Ecto neural progenitor cell (in vitro differentiated cells): ENCODE measurements at places on chromosomes 16 and 17.

- DNase-seq, result peak; percentile 96
Observed at GRCh38 chr17:62703776-62704380, 76.4 kb downstream of the MRC2 start.

GRCh38 chr17:78852709-78853121 lies 12.1 kb upstream of the USP36 start:
- no peak for DNase-seq

- no peak for DNase-seq
Observed at GRCh38 chr16:82834151-82834815, 207.5 kb downstream of the CDH13 start.

DNA sequence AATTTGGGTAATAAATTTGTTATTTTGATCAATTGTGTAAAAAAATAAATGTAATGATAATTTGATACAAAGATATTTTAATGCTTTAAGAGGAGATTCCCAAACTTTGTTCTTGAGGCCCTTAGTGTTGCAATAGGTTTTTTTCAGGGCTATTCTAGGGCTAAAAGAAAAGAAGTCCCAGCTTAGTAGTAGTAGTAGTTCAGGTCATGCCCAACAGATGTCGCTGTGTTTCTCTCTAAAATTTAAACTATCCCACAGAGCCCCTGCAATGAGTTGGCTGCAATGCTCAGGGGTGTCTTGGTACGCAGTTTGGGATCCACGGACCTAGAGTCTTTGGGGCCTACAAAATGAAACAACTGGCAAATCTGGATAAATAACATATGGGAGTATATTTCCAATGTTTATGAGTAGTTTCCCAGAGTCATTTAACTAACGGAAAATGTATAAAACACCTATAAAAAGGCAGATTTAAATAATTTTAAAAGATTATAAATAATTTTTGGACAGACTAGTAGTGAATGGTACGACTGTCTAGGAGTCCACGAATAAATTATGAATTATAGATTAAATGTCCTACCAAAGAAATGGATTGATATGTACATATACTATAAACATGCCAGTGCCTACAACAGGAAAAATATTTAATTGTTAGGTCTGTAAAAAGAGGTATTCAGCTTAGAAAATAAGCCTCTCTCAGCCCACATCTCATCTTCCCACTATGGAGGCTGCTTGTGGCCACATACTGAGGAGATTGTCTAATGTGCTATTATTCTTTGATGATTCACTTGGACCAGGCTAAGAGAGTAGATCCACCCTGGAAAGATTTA lies 228.5 kb upstream of the PMFBP1 start:
- DNase-seq, result peak; percentile 59

- no peak for DNase-seq
Observed at GRCh38 chr17:30323262-30323894, 10.5 kb downstream of the TMIGD1 start.

DNA sequence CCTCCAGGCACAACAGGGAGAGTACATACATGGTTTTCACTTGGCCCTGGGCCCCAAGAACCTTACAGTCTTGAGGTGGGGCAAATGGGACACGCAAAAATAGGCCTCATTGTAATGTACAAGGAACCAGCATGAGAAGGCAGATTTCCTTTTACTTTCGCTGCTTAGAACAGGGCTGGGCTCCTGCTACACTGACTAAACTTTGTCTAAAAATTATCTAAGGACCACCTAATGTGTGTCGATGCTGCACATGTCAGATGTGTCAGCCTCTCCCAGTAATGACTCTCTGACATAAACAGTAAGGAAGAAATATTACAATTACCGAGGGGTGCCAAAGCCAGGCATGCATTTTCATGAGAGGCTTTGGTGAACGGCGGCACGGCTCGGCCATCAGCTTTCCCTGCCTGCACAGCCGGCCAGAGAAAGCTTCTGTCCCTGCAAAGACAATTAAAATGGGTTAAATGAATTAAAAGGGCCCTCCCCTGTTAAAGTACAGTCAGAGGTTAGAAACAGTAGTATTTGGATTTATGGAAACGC lies 224.2 kb upstream of the IRX3 start:
- no peak for DNase-seq

DNA sequence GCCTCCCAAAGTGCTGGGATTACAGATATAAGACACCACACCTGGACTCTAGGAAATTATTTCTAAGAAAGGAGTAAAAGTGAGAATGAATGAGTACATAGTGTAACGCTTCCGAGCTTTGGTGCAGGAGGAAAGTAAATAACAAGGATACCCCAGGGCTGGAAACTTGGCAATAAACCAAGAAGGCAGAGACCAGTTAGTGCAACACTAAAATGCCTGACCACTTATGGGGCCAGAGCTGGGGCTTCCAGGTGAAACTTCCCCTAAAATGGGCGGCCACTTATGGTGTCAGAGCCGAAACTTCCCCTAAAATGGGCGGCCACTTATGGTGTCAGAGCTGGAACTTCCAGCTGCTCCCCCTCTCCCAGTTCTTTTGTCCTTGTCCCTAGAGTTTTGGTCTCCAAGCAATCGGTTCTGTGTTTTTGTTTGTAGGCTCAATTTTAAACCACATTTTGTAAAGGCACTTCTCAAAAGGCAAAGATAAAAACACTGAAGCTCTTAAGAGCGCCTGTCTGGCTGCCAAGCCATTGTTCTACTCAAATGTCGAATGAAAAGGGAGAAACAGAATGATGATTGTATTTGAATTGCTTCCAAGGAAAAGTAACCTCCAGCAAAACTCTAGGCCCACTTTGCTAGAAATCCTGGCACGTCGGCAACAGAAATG lies 63.9 kb downstream of the NXN start:
- DNase-seq, result no peak

DNA sequence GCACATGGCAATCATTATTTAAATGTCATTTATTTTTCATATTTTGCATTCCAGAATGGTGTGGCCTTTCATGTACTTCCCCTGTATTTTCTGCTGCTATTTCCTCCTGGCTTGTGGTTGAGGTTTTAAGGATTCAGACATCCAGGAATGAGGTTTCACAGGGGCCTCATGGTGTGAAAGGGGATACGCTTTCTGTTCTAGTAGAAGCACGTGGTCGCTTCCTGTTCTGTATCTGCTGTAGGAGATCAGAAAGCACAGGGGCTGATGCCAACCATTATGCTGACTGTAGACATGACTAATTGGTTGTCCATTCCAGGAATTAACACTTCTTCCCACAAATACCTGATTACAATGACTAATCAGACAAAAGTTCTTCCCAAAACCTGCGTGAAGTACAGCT lies 405.9 kb downstream of the SHISA9 start:
- DNase-seq, result no peak

- DNase-seq, result peak; percentile 83
Observed at GRCh38 chr16:29290631-29291247, 115.8 kb downstream of the NPIPB11 start.

- DNase-seq, result no peak
Observed at GRCh38 chr16:29775742-29776408, 2.2 kb upstream of the ZG16 start.

DNA sequence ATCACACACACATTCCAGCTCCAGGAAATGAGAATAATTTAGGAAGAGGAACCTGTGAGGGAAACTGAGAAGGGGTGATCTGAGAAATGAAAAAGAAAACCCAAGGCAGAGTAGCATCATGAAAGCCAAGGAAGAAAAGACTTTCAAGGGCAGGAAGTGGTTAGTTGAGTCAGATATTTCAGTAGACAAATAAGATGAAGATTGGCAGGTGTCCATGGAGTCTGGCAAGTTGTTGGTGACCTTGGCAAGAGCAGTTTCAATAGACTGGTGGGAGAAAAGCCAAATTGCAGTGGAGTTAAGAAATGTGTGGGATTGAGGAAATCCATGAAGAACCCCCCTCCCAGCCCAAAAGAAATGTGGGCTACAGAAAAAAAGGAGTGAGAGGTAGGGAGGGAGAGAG lies 10.7 kb downstream of the GNAO1 start:
- DNase-seq, result no peak

GRCh38 chr16:3328104-3328503 lies 22.8 kb downstream of the ZNF75A start:
- no peak for DNase-seq

DNA sequence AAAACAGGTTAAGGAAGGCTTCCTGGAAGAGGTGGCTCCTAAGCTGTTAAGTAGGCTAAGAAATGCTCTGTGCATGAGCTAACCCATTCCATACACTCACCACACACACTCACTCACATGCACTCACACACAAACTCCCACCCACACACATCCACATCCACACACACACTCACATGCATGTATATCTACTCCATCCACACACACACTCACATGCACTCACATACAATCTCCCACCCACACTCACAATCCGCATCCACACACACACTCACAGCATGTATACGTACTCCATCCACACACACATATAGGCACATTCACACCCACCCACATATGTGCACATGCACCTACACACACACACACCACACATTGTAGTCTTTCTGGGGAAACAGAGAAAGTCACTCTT lies 89.3 kb upstream of the HNF1B start:
- no peak for DNase-seq

DNA sequence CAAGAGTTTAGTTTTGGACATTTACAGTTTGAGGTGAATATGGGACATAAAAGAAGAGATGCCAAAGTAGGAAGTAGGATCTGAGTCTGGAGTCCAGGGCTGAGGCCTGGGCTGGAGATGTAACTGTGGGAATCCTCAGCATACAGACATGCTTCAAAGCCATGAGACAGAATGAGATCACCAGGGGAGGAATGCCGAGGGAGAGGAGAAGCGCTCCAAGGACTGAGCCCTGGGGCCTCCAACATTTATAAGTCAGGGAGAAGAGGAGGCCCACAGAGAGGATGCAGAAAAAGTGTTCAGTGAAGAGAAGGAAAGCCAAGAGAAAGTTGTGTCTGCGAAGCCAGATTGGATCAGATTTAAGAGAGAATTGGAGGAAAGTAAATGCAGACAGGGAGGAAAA lies 277.5 kb upstream of the MYOCD start:
- DNase-seq, result no peak

GRCh38 chr16:16917191-16917785 lies 538.3 kb downstream of the NPIPA7 start:
- no peak for DNase-seq

- DNase-seq, result no peak
Observed at GRCh38 chr16:11367483-11367906, 22.2 kb downstream of the RMI2 start.

- DNase-seq, result no peak
Observed at GRCh38 chr16:49695782-49696413, 160.0 kb downstream of the ZNF423 start.

- no peak for DNase-seq
Observed at GRCh38 chr17:12081720-12082119, 61.0 kb downstream of the MAP2K4 start.

DNA sequence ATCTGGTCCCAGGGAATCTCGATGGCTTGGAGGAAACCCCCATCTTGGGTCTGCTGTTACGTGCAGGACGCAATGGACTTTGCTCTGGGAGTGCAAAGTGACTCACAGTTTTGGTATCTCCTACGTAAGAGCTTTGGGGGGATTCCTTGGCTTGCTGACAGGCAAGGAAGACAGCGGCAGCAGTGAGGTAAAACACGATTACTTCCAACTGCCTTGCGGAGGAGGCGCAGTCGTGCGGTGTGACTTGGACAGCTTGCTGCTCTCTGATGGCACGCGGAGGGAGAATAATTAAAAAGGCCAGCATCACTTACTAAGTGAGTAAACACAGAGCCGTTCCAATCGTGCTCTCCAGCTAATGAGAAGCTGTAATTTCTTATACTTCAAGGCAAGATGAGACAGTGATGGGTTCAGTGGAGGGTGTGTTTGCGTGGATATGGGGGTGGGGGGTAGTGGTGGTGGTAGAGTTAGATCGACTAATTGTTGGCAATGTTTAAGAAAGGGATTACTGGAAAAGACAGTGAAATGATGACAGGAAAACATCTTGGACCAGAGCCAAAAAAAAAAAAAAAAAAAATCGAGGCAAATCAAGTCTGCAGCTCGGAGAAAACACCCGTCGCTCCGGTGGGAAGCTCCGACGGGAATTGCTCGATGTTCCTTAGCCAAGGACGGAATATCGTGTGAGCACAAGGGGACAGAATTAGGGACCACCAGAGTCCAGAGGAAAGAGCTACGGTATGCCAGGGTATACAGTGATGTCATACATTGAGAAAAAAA lies 184.8 kb upstream of the ZFHX3 start:
- no peak for DNase-seq

- DNase-seq, result no peak
Observed at GRCh38 chr17:13704333-13704732, 102.6 kb upstream of the HS3ST3A1 start.

- peak; percentile 45 for DNase-seq
Observed at GRCh38 chr17:76548378-76549214, 8.8 kb downstream of the PRCD start.

DNA sequence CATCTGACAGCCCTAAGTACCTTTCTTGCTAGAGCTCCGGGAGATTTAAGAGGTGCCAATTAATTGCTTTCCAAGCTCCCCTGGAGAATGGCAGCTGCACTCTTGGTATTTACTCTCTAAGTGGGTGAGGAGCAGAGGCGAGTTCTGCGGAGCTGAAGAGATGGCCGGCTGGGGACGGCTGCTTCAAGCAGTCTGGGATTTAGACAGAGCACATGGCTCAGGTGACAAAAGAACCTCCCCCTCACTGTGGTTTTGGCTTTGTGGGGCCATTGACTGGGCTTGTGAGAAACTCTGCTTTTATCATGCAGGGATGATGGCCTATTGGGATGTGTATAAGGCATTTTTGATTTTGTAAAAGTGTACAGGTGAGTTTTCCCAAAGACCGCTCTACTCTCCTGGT lies 239.3 kb upstream of the EEF2KMT start:
- no peak for DNase-seq

DNA sequence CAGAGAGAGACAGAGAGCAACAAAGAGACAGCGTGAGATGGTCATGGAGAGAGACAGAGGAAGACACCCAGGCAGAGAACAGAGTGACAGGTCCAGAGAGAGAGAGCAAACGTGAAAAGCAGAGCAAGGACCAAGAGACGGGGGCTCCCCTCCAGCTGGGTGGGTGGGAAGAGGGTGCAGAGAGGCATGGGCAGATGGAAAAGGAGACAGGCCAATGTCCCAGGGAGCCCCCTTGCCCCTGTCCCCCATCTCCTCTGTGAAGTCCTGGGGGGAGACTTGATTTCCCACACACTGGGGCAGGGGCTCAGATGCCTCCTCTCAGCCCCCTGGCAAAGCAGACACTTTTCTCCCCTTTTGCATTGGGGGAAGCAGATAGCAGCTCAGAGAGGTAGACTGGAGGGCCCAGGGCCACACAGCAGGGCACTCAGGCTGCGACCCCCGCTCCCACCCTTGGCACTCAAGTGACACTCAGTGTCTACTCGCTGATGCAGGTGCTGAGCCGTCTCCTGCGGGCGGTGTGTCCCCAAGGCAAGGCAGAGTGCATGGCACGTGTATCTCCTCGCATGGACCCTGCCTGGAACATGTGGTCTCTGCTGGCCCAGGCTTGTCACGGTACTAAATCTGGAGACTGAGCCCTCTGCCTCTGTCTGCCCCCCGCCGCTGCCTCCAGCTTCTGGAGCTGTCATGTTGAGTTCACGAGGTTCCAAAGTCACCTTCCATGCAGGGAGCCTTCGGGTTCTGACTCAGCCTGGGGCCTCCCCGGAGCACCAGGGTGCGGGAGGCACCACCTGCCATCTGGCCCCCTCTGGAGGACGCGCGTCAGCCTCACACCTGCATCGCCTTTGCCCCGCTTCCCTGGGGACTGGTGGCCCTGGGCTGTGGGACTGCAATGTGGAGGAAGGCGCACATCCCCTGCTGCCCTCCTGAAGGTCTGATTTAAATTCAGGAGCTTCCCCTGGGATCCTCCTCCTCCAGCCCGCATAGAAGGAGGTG lies 215.9 kb upstream of the GSE1 start:
- DNase-seq, result no peak
